ENCODE measurements at places on chromosomes 3 and 15.

DNA sequence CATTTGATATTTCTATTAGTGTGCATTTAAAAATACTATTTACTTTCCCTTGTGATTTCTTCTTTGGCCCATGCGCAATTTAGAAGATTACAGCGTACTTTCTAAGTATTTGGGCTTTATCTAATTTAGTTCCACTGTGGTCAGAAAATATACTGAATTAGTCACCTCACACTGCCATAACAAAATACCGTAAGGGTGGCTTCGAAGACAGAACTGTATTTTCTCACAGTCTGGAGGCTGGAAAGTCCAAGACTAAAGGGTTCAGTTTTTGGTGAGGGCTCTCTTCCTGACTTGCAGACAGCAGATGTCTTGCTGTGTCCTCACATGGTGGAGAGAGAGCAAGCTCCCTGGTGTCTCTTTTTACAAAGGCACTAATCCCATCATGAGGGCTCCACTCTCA, 286.2 kb downstream of the ADAMTSL3 start:
- DNase-seq = no peak
- no peak overlapping the region for H3K27ac ChIP-seq
- H3K4me1 ChIP-seq = no peaks in the 10 kb centered on the region
- H3K4me3 ChIP-seq = no peak overlapping the region
- H3K36me3 ChIP-seq = peaks cover 3% of the 10 kb centered on the region
- no peaks in the 10 kb centered on the region for H3K27me3 ChIP-seq

DNA sequence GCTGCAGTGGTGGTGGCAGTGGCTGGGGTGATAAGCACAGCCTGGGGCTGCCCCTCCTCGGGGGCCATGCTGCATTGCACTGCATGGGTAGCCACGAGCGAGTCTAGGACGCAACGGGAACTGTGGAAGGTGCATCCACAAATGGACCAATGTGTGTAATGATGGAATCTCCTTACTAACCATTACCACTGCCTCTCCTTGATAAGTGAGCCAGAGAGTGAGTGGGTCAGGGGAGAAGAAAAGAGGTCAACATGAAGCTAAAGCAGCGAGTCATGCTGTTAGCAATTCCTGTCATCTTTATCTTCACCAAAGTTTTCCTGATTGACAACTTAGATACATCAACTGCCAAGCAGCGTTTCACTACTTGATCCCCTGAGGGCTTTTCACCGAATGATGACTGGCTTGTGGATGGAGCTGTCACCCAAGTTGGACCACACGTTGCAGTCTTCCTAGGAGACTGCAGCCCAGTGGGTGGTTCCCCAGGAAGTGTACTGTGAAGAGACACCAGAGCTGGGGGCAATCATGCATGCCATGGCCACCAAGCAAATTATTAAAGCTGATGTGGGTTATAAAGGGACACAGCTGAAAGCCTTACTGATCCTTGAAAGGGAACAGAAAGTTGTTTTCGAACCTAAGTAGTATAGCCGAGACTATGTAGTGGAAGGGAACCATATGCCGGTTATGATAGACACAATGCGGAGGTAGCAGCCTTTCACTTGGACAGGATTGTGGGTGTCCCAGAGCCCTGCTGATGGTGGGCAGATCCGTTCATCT, 20.6 kb downstream of the SAMD7 start:
- H3K27me3 ChIP-seq = no peaks in the 10 kb centered on the region
- H3K4me3 ChIP-seq = no peak overlapping the region
- no peaks in the 10 kb centered on the region for H3K4me1 ChIP-seq
- no peak overlapping the region for H3K27ac ChIP-seq
- no peak for DNase-seq

GRCh38 chr3:151504606-151505005, 43.7 kb upstream of the IGSF10 start:
- H3K4me1 ChIP-seq = peaks cover 13% of the 10 kb centered on the region
- H3K36me3 ChIP-seq = no peaks in the 10 kb centered on the region
- no peak for DNase-seq
- no peaks in the 10 kb centered on the region for H3K27me3 ChIP-seq

DNA sequence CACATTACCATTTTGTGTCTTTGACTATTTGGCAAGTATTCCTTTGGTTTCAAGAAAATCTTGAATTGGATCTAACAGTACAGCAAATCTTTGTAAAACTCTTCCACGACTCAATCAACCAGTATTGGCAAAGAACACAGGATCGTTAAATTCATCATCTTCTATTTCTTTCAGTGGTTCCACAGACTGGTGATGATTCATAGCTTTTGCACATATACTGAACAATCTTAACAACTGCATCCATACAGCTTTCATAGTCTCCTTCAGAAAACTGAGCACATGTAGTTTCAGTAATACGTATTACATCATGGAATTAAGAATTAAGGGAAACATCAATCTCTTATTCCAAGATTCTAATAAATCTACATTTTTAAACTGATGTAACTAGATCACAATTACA, 91.6 kb upstream of the LIPC start:
- H3K36me3 ChIP-seq = no peaks in the 10 kb centered on the region
- no peak overlapping the region for H3K4me3 ChIP-seq
- DNase-seq = no peak
- no peaks in the 10 kb centered on the region for H3K27me3 ChIP-seq

- no peak overlapping the region for H3K27ac ChIP-seq
- H3K36me3 ChIP-seq = no peaks in the 10 kb centered on the region
- no peak for DNase-seq
- H3K4me1 ChIP-seq = no peaks in the 10 kb centered on the region
Measured at GRCh38 chr15:81784751-81785150, 261.1 kb downstream of the MEX3B start.

DNA sequence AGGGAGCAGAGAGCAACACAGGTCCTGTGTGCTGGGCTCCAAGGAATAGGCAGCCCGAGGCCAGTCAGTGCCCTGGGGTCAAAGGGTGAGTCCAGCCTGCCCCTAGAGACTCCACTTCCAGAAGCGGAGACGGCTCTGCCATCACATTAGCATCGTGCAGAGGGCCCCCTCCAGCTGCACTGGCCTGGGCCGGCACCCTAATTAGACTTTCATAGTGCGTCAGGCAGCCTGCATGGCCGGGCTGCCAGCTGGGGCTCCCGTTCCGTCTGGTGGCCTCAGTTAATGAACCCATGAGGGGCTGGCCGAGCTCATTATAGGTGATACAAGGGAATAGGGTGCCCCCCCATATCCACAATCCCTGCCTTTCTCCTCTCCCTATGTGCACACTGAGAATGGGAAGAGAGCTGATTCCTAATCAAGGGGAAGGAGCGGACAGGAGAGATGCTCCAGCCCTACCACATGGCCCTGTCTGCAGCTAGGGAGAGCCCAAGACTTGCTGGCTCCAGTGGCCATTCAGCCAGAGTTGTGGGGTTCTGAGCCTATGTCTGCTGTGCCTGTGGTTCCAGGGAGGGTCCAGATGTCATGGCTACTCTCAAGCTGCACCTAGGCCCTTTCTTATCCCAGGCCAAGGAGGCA, 128.0 kb downstream of the SRGAP3 start:
- H3K27ac ChIP-seq = no peak overlapping the region
- H3K27me3 ChIP-seq = no peaks in the 10 kb centered on the region
- H3K36me3 ChIP-seq = no peaks in the 10 kb centered on the region
- H3K4me1 ChIP-seq = no peaks in the 10 kb centered on the region
- no peak for DNase-seq

DNA sequence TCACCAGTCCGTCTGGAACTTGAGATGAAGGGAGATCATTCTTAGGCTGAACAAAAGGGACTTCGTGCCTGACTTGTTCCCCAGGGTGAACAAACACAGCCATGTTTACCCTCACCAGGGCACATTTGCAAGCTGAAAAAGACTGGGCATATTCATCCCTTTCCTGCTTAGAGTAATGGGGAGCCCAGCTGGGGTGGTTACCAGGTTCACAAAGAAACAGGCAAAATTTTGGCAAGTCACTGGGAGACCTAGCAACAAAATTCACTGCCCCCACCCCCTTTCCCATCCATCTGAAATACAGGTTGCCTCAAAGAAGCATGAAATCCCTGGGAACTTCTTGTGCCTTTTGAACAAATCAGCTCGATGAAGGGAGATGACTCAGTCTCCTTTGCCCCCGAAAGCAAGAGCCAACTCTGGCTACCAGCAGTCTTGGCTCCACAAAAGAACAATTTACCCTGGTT, 775.0 kb downstream of the SQOR start:
- H3K36me3 ChIP-seq = no peaks in the 10 kb centered on the region
- H3K27ac ChIP-seq = no peak overlapping the region
- no peak for DNase-seq
- no peaks in the 10 kb centered on the region for H3K27me3 ChIP-seq
- H3K4me3 ChIP-seq = no peak overlapping the region
- H3K4me1 ChIP-seq = peaks cover 3% of the 10 kb centered on the region

- H3K27ac ChIP-seq = no peak overlapping the region
- H3K27me3 ChIP-seq = no peaks in the 10 kb centered on the region
- no peak for DNase-seq
- H3K4me1 ChIP-seq = peaks cover 69% of the 10 kb centered on the region
Measured at GRCh38 chr3:29311795-29312194, 30.9 kb downstream of the RBMS3 start.

DNA sequence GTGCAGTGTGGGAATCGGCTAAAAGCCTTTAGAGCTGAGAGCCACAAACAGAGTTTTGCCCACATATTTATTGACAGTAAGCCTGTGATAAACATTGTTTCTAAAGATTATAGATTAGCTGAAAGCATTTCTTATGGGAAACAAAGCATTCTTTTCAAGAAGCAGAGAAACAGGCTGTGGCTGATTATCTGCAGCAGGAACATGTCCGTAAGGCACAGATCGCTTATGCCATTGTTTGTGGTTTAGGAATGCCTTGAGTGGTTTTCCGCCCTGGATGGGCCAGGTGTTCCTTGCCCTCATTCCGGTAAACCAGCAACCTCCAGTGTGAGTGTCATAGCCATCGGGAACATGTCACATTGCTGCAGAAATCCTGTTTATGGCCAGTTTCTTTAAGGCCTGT, 12.5 kb downstream of the XYLB start:
- H3K4me1 ChIP-seq = no peaks in the 10 kb centered on the region
- DNase-seq = no peak
- no peaks in the 10 kb centered on the region for H3K36me3 ChIP-seq
- H3K4me3 ChIP-seq = no peak overlapping the region

DNA sequence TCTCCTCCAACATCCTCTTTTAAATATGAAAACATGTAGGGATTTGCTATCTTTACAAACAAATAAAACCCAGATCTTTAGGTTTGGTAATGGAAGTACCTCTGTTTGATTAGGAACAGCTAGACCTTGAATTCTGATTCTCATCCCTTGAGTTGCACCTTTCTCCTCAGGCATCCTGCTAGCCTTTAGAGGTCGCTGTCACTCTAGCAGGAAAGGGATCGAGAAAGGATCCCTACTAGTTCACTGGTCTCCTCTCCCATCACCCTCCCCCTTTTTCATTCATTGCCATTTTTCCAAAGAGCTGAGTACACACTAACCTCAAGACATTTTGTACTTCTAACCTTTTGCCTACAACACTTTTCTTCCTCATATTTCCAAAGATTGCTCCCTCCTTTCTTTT, 569.8 kb downstream of the RBMS3 start:
- H3K4me3 ChIP-seq = no peak overlapping the region

DNA sequence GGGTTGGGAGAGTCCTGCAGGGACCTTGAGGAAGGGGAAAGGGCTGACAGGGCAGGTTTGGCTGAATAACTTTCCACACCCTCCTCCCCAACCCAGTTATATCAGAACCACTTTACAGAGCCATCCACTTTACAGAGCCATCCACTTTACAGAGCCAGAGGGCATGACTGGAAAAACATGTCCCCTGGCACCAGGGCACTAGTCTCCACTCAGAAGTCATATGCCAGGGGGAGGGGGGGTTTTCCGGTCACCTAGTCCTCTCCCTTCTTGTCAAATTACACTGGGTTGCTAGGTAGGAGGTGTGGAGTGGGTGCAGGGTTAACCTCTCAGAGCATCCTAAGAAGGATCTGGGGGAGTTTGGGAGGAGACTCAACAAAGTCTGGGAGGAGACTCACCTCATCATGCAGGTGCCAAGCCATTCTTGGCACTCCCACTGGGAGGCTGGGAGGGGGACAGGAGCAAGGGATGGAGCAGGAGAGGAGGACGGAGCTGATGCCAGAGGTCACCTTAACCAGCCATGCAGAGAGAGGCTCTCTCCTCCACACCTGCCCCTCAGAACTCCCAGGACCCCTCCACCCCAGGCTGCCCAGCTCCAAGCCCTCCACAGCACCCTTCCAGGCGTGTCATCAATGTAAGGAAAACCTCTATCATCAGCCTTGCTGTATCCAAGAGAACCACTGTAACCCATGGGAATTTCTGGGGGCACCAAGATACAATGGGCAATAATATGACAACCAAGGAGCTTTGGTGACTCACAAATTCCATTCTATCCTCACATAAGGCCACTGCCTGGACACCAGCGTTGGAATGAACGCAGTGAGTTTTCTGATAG, 1.7 kb downstream of the LRRC2 start:
- H3K36me3 ChIP-seq = no peaks in the 10 kb centered on the region
- no peak overlapping the region for H3K4me3 ChIP-seq
- peaks cover 14% of the 10 kb centered on the region for H3K4me1 ChIP-seq
- H3K27ac ChIP-seq = no peak overlapping the region

DNA sequence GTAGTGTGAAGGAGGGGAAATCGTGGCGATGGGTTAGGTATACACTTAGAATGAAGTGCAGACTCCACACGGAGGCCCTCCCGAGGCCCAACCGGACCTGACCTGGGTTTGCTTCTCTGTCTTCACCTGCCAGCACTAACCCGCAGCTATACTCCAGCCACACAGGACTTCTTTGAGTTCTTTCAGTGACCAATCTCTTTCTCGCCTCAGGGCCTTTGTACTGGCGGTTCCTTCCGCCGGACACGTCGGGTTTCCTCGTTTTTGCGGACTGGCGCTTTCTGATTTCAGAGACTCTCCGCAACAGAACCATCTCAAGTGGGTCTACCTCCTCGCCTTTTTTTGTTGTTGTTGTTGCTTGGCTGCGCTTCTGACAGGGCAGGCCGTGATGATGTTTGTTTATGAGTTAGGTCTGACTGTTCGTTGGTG, at the start of gene NEIL1:
NEIL1 (plus strand) TSS at position 244 of the 426 bp plus-strand sequence. CDS start 1,867 bp downstream, outside the sequence.
- no peaks in the 10 kb centered on the region for H3K36me3 ChIP-seq
- DNase-seq = no peak
- H3K4me1 ChIP-seq = peaks cover 6% of the 10 kb centered on the region
- no peaks in the 10 kb centered on the region for H3K27me3 ChIP-seq
- peak within 1 kb of the TSS; percentile 90 for H3K4me3 ChIP-seq

DNA sequence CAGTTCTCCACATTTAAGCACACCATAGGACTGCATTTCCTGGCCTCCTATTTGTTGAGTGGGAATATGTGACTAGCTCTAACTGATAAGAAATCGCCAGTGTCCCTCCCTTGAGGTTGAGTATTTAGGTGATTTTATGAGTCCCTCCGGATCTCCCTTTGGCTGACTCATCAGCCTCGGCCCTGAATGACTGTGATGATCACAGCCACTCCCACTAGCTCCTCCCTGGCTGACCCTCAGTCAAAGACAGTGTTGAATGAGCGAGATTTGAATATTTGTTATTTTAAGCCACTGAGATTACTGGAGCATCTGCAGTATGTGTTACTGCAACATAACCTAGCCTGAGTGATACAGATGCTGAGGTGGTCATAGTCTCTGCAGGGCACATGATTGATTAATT, 515.3 kb downstream of the EPHB1 start:
- H3K4me1 ChIP-seq = no peaks in the 10 kb centered on the region
- no peak overlapping the region for H3K27ac ChIP-seq
- no peak overlapping the region for H3K4me3 ChIP-seq
- no peaks in the 10 kb centered on the region for H3K27me3 ChIP-seq
